ENCODE measurements at places on chromosomes 12 and 14.

- DNase-seq = peak; percentile 24
Measured at GRCh38 chr12:611721-612120, 51.5 kb downstream of the NINJ2 start.

DNA sequence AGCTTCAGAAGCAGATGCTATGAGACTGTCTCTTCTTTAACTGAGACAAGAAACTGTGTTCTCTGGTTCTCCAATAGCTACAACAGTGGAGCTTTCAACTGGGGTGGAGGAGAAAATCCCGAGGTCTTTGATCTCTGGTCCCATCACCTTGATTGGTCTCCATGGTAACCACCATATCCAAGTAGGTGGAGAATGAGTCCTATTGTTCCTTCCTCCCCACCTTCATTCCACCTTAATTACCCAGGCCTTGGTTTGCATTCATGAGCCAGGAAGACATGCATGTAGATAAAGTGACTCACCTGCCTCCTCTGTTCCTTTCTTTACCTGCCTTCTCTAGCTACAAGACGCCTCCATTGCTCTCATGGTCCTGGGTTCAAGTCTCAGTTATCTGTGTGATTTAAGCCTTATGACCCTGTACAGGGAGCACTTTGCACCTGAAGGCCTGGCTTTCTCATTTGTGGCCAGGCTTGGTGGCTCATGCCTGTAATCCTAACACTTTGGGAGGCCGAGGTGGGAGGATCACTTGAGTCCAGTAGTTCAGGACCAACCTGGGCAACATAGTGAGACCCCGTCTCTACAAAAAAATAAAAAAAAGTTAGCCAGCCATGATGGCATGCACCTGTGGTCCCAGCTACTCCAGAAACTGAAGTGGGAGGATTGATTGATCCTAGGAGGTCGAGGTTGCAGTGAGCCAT lies 157.7 kb upstream of the TBX3 start:
- DNase-seq = no peak

- peak; percentile 48 for DNase-seq
Measured at GRCh38 chr12:124510301-124510970, 57.0 kb downstream of the NCOR2 start.

DNA sequence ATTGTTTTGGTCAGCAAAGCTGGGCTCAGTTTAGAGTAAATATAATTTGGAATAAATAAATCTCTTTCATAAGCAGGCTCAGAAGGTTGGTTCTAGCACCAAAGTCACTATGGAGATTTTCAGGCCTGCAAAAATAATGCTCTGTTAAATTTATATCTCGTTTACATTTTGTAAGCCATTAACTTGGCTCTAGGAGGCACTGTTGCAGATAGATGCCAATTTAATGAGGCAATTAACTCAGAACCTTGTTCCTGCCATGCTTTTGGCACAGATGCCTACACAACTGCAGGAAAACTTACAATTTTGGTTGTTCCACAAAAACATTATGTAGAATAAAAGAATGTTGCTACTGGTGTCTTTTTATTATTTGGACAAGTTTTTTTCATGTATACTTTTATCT lies 428.1 kb downstream of the FLRT2 start:
- DNase-seq = no peak

GRCh38 chr12:69936214-69936731 lies 111.2 kb downstream of the MYRFL start:
- no peak for DNase-seq

- DNase-seq = peak; percentile 14
Measured at GRCh38 chr14:23128969-23129758, 10.1 kb upstream of the CEBPE start.

DNA sequence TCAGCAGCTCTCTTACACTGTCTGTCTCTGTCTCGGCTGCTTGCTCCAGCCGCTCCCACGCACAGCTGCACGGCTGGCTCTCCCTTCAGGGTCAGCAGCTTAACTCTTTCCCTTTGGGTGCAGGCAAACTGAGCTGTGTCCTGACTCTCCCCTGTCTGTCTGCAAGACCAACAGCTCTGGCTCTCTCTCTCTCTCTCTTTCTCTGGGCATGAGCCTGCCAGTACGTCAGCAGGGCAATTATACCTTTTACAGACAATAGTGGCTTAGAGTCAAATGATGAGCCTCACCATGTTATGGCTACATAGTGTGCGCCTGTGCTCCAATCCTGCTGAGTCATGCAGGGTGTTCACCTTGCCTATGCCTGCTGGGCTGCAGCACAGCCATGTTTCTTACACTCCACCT lies 120.5 kb upstream of the DDHD1 start:
- peak; percentile 52 for DNase-seq

DNA sequence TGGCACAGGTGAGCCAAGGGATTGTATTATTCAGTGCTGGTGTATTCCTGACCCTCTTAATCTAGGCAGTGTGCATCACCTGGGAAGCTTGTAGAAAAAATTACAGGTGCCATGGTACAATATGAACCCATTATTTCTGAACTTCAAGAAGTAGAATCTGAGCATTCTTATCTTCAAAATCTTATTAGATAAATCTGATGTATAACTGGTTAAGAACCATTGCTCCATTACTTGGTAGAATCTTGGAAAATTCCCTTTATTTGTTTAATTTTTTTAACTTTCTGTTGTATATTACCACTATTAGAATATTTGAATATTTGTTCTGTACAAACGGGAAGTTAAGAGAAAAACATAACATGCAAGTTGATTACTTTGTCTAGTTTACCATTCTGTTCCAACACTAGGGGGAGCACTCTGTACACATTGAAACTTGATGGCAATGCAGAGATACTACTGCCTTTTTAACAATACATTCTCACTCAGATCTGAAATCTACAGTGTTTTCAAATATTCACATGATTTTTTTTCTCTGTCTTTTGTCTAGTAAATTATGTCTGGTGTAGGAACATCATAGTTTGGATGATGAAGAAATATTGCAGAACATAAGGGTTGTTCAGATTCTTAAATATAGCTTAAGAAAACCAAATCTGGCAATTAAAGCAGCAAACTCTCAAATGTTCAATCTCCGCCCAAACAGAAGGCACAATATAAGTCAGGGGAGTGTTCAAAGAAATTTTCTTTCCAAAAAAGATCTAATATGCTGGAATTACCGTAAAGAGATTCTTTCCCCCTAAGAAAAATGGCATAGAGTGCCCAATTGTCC lies 196.6 kb downstream of the PCNX1 start:
- DNase-seq = peak; percentile 72

GRCh38 chr12:49923035-49923644 lies 19.4 kb upstream of the FAIM2 start:
- DNase-seq = no peak

GRCh38 chr14:61561104-61561503 lies 134.2 kb upstream of the HIF1A start:
- no peak for DNase-seq

- DNase-seq = no peak
Measured at GRCh38 chr14:36208690-36209278, 32.3 kb upstream of the PTCSC3 start.

DNA sequence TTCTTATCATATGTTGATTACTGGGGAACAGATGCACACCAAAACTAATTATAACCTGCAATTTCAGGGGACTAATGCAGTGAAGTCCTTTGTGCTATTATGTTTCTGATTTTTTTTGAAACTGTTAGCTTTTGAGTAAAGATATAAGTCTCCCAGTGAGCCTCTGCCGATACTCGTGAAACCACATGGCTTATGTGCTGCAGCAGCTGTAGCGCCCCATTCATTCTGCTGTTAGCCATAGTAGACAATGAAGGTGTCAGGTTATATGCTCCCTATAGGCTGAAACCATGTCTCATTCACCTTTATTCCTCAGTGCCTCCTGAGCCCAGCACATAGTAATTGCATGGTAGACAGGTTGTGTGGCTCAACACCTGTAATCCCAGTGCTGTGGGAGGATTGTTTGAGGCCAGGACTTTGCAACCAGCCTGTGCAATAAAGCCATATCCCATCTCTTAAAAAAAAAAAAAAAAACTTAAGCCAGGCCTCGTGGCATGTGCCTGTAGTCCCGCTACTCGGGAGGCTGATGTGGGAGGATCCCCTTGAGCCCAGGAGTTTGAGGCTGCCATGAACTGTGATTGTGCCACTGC lies 25.0 kb downstream of the GOLGA5 start:
- DNase-seq = no peak

DNA sequence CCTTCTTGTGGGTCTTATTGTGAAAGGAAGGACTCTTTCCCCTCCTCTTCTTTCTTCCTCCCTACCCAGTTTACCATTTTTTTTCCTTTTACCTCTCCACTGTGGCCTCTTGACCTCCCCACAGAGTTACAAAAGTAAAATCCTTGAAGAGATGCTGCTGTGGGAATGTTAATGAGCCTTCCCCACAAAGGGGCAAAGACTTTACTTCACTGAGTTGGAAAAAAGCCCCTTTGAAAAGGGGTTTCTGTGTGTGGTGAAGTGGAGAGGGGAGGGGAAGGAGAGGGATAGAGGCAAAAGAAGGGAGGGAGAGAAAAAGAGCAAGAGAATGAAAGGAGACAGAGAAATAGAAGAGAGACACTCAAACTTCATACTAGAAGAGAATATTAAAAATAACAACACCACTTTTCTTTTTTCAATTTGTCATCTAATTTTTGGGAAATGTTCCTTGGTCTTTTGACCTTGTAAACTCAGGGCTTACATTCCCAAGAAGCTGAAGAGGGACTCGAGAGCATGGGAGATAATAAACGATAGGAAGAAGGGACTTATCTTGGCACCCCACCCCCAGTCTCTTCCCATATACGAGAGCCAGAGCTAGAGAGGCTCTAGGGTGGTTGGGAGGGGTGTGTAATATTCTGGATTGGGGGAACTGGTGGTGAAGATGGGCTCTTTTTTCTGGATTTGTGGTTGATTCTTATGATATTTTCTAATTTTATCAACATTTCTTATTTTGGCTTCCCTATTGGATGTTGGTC lies 13.2 kb upstream of the SALL2 start:
- DNase-seq = no peak

GRCh38 chr12:8081251-8081920 lies 688 bp upstream of the NECAP1 start:
- DNase-seq = peak; percentile 34

GRCh38 chr12:116861320-116861719 lies 19.9 kb downstream of the HRK start:
- DNase-seq = peak; percentile 56

DNA sequence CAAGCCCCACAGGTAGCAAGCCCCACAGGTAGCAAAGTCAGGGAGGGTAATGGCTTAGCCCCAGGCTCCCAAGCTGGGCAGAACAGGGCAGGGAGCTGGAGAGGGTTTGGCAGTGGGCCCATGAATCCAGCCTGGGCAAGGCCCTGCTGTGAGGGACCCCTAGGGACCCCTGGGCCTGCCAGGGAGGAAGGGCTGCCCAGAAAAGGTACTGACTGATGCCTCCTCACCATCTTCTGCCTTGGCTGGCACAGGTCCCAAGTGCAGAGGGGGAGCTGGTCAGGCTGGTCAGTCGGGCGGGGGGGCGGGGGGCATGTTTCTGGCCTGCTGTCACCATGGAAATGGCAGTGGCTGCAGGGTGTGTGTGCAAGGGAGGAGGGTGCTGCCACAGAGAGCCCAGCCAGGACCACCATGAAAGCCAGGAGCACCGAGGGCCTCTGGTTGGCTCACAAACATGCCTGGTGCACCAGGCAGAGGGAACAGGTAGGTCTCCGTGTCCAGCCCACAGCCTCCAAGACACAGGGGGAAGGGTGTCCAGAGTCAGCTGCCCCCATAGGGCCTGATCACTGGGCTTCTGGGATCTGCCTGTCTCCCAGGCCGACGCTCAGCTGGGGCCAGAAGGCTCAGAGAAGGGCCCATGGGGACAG lies 1.5 kb upstream of the CRIP2 start:
- DNase-seq = no peak

DNA sequence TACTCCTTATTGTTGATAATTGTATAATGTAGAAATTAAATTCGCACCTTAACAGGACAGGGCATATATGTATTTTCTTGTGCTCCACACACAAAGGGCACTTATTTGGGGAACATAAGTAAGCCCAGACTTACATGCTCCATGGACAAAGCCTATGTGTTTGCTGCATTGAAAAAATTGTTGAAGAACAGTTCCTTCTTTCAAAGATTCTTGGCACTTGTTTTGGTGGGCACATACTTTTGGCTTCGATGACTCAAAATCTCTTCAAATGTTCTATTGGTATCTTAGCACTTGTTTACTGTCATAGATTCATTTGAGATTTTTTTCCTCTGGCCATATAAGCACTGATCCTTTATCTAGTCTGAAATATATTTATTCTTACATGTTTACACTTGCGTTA lies 1.4 kb upstream of the MAP4K5 start:
- peak; percentile 25 for DNase-seq

- no peak for DNase-seq
Measured at GRCh38 chr12:19648591-19648990, 209.3 kb downstream of the AEBP2 start.

DNA sequence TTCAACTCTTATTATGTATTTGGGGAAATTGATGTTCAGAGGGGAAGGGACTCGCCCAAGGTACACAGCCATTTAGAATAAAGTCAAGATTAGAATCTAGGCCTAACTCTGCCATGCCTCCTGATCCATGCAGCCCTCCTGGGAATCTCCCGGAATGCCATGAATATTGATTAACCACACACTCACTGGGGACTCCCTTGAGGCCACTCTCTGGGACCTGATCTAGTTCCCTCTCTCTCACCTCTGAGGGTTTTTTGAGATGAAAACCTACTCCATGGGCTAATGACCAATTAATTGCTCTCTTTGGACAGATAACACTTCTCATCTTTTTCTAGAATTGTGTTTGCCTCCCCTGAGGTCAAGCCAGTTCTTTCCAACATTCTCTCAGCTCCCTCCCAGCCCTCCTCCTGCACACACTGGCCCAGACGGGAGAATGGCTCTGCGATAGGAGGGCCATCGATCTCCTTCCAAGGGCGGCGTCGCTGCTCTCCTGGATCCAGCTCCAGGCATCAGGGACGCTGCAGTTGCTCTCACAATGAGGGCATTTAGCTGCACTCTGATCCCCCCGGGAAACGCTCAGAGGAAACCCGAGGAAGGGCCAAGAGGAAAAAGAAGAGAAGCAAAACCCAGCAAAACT lies 22.6 kb downstream of the WSCD2 start:
- DNase-seq = no peak
